ENCODE measurements at places on chromosomes 1 and 21. TPM values are rescaled to one million over a fixed set of nuclear protein-coding genes. Genes with fewer than 3 reads are reported as not detected.

- peak; percentile 3 for DNase-seq
Measured at GRCh38 chr1:196034080-196034706, 574.0 kb downstream of the KCNT2 start.

- DNase-seq: peak; percentile 21
Measured at GRCh38 chr1:6235296-6235677, 477 bp downstream of the ICMT start.

DNA sequence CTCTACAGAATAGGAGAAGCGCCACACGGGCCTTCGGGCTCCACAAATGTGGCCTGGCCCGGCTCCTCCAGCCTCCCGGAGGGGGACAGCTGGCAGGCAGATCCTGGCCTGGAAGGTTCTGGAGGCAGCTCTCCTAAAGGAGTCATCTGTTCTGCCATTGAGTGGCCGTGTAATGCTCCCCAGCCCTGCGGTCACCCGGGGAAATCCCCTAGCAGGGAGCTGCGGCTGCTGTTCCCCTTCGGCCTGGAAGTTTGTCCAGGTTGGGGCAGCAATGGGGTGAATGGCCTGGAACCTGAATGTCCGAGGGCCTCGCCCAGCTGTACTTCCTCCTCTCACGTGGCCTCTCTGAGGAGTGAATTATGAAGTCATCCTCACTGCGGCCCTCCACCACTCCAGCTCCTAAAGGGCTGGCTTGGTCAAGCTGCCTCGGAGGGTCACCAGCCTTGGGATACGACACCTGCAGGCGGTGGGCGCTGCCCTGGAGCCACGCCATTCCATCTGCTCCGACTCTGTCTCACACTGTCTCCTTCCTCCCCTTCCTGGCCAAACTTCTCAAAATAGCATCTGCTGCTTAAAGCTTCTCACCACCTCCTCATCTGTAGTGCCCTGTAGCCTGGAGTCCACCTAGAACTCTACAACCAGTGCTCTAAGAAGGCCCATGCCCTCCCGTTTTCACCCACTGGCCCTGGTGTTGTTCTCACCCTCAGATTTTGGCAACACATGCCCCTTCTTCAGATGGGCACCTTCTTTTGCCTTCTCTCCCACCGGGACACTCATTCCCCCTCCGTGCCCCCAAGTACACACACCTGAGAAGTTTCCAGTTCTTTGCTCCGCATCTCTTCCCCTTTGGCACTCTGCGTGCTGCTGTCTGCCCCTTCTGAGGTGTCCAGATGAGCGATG, 54.4 kb upstream of the TMPRSS2 start:
- DNase-seq: peak; percentile 61

The OR2T4 gene
- not detected for total RNA-seq

The FAAP20 gene
- total RNA-seq: 33.4 TPM

- DNase-seq: no peak
Measured at GRCh38 chr1:179206812-179207211, 22.7 kb downstream of the ABL2 start.

GRCh38 chr1:85360730-85361493, 84.5 kb upstream of the BCL10 start:
- peak; percentile 87 for DNase-seq

GRCh38 chr1:218323568-218324225, 21.4 kb upstream of the TGFB2 start:
- DNase-seq: no peak

- DNase-seq: peak; percentile 70
Measured at GRCh38 chr1:77282187-77282865, 507 bp downstream of the AK5 start.

The ADORA1 gene
- 5.8 TPM for total RNA-seq

The APCS gene
- not detected for total RNA-seq

The LRRC71 gene
- not detected for total RNA-seq

- DNase-seq: peak; percentile 41
Measured at GRCh38 chr1:108880850-108881249, 4.1 kb downstream of the GPSM2 start.

The NUP210L gene
- not detected for total RNA-seq

DNA sequence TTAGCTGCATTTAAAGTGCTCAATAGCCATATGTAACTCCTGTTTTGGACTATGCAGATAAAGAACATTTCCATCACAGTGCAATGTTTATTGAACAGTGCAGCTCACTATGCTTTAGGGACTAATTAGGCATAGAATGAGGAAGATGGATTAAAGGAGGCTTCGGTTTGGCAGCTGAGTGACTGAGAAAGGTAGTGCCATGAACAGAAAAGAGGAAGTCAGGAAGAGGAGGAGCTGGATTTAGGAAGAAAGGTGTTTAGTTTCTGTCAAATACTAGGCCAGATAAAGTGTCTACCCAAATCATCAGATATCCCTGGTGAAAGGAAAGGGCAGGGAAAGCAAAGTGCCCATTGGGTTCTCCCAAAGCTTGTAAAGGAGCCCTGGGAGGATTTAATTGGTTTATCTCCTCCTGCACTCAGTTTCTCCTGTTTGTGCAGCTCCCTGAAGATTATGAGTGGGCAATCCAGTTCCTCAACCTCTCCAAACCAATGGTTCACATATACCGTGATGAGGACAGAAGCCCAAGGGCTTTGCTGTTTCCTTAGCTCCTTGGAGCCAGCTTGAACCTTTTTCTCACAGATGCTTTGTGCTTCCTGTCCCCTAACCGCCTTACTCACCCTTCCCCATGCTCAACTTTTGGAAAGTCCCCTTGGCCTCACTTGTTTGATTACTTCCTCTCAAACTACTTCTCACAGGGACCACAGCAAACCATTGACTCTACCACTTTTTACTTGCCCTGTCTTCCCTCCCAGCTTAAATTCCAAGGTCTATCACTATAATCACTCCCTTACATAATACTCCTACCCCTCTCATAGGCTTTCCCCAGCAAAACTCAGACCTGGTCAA, 3.5 kb upstream of the RAP1A start:
- DNase-seq: no peak

GRCh38 chr1:23202263-23202749, 15.0 kb downstream of the HTR1D start:
- peak; percentile 61 for DNase-seq

The AADACL4 gene
- not detected for total RNA-seq

Data from GM23248 (cell line).